ENCODE measurements at places on chromosomes 11 and 22. TPM values are rescaled to one million over a fixed set of nuclear protein-coding genes. Genes with fewer than 3 reads are reported as not detected.

The IL18 gene
- total RNA-seq: not detected

The OR51B4 gene
- not detected for total RNA-seq

The TSGA10IP gene
- not detected for total RNA-seq

The RIC3 gene
- 4.7 TPM for total RNA-seq

The ZMAT5 gene
- 28.4 TPM for total RNA-seq

The MS4A4E gene
- not detected for total RNA-seq

The OR8G5 gene
- total RNA-seq: not detected

The CREB3L1 gene
- total RNA-seq: 0.15 TPM

The MICALL1 gene
- 31.1 TPM for total RNA-seq

The OR8G1 gene
- not detected for total RNA-seq

The INS gene
- total RNA-seq: not detected

The TREH gene
- not detected for total RNA-seq

The KRTAP5-9 gene
- total RNA-seq: not detected

The OR51E2 gene
- total RNA-seq: not detected

The IL10RA gene
- 87.8 TPM for total RNA-seq

The THYN1 gene
- 55.0 TPM for total RNA-seq

The C22orf42 gene
- total RNA-seq: not detected

The OR52I2 gene
- not detected for total RNA-seq

The BTBD18 gene
- not detected for total RNA-seq

The SLN gene
- total RNA-seq: not detected

The GLB1L2 gene
- 8.9 TPM for total RNA-seq

The OR10A2 gene
- not detected for total RNA-seq

The FAM111B gene
- 54.9 TPM for total RNA-seq

The TRIM34 gene
- 4.6 TPM for total RNA-seq

The RELT gene
- 37.6 TPM for total RNA-seq

The PACSIN3 gene
- total RNA-seq: 14.5 TPM

The TRPC6 gene
- total RNA-seq: not detected

The TRIM51 gene
- total RNA-seq: not detected

The P2RY6 gene
- not detected for total RNA-seq

The DDX25 gene
- not detected for total RNA-seq

The CHRNA10 gene
- 2.6 TPM for total RNA-seq

The CDON gene
- 1.8 TPM for total RNA-seq

The EMID1 gene
- not detected for total RNA-seq

The TESMIN gene
- total RNA-seq: 2.1 TPM

The SYT8 gene
- total RNA-seq: not detected

Data from activated T-helper 1 cell treated with anti-CD3 and anti-CD28 coated beads, Interleukin-12 subunit alpha, Interleukin-12 subunit beta, Interleukin-2, Interleukin-4 antibody, amounts not matched to agents 30 ng/mL and 10 ng/mL and 1 ng/mL, durations not matched to agents 14 hours and 24 hours and 36 hours (primary cell).